ENCODE measurements at places on chromosomes 4 and X.

GRCh38 chrX:149652232-149652981 is 20.8 kb upstream of the TMEM185A start:
- H3K4me3 ChIP-seq = no peak overlapping the region
- no peaks in the 10 kb centered on the region for H3K36me3 ChIP-seq
- H3K4me1 ChIP-seq = peaks cover 14% of the 10 kb centered on the region
- no peaks in the 10 kb centered on the region for H3K27me3 ChIP-seq
- no peak for DNase-seq
- H3K27ac ChIP-seq = no peak overlapping the region

GRCh38 chrX:46715530-46715929 is 43.4 kb downstream of the SLC9A7 start:
- H3K4me3 ChIP-seq = no peak overlapping the region
- peaks cover 59% of the 10 kb centered on the region for H3K4me1 ChIP-seq

DNA sequence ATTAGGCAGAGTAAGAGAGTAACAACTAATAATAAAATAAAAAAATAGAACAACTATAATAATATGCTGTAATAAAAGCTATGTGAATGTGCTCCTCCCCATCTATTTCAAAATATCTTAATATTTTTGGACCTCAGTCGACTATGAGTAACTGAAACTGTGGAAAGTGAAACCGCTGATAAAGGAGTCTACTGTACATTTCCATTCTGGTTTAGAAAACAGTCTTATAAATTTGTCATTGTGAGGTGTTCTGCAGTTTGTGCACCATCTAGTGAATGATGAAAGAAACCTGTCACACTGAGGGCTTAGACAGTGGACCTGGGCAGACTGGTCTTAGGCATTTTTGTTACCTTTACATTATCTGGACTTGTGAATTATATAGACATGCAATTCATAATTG is 42.0 kb downstream of the TMEM150C start:
- H3K4me1 ChIP-seq = no peaks in the 10 kb centered on the region
- DNase-seq = no peak
- H3K27ac ChIP-seq = no peak overlapping the region
- no peak overlapping the region for H3K4me3 ChIP-seq
- H3K36me3 ChIP-seq = peaks cover under 1% of the 10 kb centered on the region

- DNase-seq = no peak
- H3K27ac ChIP-seq = no peak overlapping the region
- no peak overlapping the region for H3K4me3 ChIP-seq
Measured at GRCh38 chr4:101178731-101179130, 168.6 kb downstream of the PPP3CA start.

GRCh38 chrX:134883137-134883700 is 107.6 kb upstream of the SMIM10 start:
- no peaks in the 10 kb centered on the region for H3K4me1 ChIP-seq
- no peak overlapping the region for H3K4me3 ChIP-seq
- DNase-seq = no peak
- H3K27ac ChIP-seq = peak overlapping the region; percentile 33

Measured in naive B cell (primary cell).